ENCODE measurements at places on chromosomes 1 and 21.

GRCh38 chr1:111213412-111213811 lies 13.0 kb upstream of the DENND2D start:
- DNase-seq = no peak

GRCh38 chr1:42170779-42171621 lies 6.5 kb upstream of the GUCA2A start:
- DNase-seq = no peak

GRCh38 chr1:23354245-23354644 lies 10.2 kb upstream of the HNRNPR start:
- no peak for DNase-seq

DNA sequence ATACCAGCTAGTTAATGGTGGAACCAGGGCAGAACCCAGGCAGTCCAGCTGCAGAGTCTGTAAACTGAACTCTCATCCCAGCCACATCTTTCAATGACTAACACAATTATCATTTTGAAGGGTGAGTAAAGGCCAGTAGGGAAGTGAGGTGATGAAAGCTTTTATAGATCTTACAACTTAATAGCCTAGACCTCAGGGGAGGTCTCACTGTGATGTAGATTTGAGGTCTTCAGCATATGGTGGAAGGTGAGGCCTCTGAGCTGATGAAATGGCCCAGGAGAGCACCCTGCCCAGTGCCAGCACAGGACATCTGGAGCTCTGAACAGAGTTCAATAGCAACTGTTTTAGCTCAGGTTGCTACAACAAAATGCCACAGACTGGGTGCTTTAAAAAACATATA lies 44.8 kb upstream of the POU2F1 start:
- no peak for DNase-seq

- no peak for DNase-seq
These were observed 4.0 kb upstream of the AGBL4 start for GRCh38 chr1:50027794-50028193.

DNA sequence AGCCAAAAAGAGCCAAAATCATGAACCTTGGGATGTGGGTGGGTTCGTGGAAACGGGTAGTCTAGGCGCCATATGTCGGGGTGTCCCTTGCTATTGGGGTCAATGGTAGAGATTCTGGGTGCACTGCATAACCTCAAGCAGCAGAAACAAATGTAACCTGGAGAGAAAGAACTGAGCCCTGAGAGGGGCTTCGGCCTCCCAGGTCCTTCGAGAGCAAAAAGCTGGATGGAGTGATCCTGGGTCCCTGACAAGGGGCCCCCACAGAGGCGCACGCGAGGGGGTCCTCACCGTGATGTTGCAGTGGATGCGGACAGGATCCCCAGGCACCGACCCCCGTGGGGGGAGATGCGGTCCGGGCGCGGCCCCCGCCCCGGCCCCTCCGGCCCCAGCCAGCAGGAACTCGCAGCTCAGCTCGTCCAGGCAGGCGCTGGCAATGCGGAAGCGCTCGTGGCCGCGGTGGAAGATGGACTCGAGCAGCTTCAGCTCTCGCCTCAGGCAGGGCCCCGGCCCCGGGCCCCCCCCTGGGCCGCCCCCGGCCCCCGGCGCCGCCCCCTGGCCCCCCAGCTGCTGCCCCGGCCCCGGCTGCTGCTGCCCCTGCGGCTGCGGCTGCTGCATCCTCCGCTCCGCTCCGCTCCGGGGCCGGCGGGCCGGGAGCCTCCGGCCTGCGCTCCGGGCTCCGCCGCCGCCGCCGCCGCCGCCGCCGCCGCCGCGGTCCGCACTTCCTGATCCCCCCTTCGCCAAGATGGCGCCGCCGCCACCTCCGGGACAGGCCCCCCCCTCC lies at the start of gene UBE2Q1:
Gene UBE2Q1, minus strand, starts transcription at position 724 of the 781 bp plus-strand sequence. Its CDS starts 109 bp downstream, at position 615.
- peak; percentile 24 for DNase-seq

DNA sequence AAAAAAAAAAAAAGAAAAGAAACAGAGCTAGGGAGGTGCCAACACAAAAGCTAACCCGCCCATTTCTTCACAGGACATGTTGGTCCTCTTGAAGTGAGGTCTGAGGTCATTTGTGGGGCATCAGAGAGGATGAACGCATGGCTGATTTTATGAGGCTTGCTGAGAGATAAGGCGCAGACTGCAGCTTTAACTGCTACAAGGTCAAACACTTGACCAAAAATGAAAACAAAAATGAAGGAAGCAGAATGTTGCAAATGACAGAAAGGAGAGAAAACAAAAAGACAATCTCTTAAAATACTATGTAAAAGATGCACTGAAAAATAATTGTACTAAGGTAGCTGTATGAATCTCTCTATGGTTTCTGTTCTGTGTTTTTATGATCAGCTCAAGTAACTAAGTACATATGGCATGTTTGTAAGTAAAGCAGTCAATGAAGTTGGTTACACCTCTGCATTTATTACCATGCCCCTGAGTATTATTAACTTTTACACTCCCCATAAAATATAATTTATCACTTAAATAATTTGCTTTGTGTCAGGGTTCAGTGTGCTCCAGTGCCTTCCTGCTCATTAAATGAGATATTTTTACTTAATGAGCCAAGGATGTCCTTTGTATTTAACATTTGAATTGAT lies 249.1 kb upstream of the NR5A2 start:
- no peak for DNase-seq

DNA sequence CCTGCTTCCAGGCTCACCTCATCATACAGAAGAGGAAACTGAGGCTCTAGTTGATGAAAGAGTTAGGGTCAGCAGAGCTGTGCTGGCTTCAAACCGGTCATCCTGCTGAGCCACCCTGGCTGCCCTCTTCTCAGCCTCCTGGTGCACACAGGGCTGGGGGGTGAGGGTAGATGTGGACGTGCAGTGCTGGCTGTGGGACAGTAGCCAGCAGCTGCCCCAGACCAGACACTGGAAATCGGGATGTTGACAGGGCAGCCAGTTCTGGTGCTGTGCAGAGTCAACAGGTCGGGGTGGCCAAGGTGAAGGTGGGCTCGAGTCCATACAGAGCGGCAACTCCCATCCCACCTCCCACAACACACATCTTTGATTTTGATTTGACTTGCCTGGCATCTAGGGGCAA lies 1.5 kb upstream of the CLCNKA start:
- DNase-seq = no peak

DNA sequence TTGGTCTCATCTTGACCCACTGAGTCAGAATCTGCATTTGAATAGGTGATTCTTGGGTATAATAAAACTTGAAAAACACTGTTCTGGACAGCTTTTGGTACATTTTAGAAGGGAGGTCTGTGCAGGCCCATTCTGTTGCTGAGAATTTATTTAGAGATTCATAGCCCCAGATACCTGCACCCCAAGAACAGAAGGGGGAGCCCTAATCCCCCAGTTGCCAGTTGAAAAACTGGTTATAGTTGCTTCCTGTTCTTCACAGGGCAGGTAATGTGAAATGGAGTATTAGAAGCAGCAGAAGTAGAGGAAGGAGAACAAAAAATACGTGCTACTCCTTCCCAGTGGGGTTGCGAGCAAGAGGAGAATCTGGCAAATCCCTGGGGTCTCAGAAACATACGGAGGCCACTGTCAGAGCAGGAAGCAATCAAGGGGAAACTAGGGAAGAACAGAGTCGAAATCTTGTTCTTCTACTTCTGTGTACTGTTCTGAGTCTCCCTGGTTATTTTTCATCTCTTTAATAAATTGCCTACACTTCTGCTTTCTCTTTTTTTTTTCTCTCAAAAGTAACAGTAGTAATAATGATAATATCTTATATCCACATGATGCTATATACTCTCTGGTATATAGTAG lies 4.6 kb upstream of the CLCA2 start:
- peak; percentile 14 for DNase-seq

Measured in activated T-cell treated with anti-CD3 and anti-CD28 coated beads for 1 hour (primary cell).